ENCODE measurements at places on chromosomes 13 and 19. TPM values are rescaled to one million over a fixed set of nuclear protein-coding genes. Genes with fewer than 3 reads are reported as not detected.

GRCh38 chr13:20955496-20955895 lies 53.0 kb upstream of the XPO4 start:
- no peak for DNase-seq

DNA sequence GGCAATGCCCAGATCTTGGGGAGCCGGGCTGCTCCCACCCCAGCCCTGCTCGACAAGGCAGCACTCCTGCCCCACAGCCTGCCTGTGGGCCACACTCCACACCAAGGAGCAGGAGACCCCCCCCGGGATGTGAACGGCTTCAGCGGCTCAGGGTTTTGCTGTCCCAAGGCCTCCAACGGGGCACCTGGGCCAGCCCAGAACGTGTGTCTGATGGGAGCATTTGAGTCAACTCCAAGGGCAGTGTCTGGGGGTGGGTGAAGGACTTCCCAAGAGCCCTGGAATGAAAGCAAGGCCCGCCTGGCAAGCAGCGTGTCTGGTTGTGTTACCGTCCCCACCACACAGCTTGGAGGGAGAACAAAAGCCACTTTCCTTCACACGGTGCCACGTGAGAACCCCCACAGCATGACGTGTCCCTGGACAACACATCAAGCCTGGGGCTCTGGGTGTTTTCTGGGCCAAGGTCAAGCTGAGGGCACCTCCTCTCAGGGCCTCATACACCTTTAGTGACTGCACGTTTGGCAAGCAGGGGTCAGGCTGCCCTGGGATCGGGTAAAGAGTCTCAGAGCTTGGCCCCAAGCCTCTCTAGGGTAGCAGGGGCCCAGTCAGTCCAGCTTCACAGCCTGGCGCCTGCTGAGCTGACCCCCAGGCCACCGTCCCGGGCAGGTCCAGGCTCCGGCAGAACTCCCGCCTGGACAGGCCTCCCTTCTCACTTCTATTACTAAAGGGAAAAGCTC lies 6.0 kb downstream of the C13orf46 start:
- DNase-seq: no peak

GRCh38 chr13:24632382-24633121 lies 47.7 kb upstream of the ATP12A start:
- DNase-seq: no peak

DNA sequence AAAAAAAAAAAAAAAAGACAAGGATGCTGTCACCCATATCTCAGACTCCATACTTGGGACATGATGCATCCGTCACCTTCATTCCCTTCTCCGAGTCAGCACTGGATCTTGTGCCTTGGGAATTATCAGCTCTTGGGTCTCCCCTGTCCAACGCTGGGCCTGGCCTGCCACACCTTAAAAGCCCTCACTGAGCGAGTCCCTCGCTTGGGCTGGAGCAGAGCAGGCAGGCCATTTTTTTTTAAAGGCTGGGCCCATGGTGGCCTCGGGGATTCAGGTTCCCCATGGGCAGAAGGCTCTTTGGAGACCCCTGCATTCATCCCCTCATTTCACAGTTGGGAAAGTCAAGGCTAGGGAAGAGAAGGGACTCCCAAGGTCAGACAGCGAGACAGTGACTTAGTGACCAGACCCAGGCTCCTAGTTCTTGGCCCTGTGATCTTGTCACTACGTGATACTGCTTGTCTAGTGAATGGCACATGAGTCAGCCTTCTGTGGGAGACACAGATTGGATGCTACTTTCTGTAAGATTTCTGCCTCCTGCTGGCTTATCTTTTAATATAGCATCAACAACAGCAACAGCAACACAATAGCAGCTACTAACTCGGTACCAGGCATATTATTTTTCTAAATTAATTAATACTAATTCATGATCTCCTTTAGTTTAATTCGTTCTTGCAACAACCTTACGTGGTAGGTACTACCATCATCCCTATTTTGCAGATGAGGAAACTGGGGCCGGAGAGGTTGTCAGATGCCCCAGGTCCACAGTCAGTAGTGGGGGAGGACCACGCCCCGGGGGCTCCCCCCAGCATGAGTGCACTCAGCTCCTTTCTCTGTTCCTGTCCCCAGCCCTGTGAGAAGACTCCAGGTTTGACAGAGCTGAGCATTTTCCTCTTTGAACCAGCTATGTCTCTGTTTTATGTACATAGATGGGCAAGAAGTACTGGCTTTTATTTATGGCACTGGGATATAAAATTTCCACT lies 27.4 kb upstream of the ZNF536 start:
- DNase-seq: no peak

DNA sequence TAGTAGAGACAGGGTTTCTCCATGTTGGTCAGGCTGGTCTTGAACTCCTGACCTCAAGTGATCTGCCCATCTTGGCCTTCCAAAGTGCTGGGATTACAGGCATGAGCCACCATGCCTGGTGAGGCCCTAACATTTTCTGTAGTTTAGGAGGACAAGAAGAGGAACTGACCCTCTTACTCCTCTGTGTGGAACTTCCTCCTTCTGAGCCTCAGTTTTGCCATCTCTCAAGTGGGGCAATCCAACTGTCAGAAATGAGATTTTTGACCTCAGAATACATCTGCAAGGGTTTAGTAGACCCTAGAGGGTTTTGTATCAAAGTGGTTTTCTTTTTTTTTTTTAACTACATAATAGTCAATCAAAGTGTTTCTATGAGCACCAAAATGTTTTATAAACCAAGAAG lies 2.4 kb downstream of the DKKL1 start:
- no peak for DNase-seq

GRCh38 chr13:99648066-99648665 lies 146.9 kb downstream of the TM9SF2 start:
- DNase-seq: no peak

DNA sequence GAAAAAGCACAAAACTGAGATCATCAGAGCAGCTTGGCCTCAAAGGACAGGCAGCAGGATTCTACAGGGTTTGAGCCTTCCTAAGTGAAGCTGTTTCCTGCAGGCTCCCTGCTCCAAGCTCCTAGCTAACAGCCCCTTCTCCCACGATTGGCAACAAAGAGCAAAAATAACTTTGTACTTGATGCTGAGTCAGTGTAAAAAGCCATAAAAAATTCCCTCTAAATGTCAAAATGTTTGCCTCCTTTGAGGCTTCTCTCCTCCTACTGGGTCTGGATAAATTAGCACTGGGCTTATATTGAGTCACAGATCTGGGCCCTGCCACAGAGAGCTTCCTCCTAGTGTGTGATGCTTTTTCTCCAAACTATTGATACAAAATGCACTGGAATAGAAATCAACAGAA lies 153.3 kb downstream of the TNFRSF19 start:
- DNase-seq: no peak

The ACER1 gene
- total RNA-seq: 0.15 TPM

The KCTD15 gene
- total RNA-seq: 8.0 TPM

The TEX29 gene
- 0.28 TPM for total RNA-seq

All from activated T-cell treated with anti-CD3 and anti-CD28 coated beads, Interleukin-2, amount 50 U/mL, for 4 hours (primary cell).